ENCODE measurements at places on chromosomes 7 and 10. TPM values are rescaled to one million over a fixed set of nuclear protein-coding genes. Genes with fewer than 3 reads are reported as not detected.

MYL10 gene
- not detected for total RNA-seq

CCL24 gene
- not detected for total RNA-seq

PTF1A gene
- total RNA-seq = not detected

FANK1 gene
- 4.6 TPM for total RNA-seq

AZGP1 gene
- 0.32 TPM for total RNA-seq

C10orf62 gene
- total RNA-seq = 0.23 TPM

PLCE1 gene
- total RNA-seq = 1.1 TPM

Measured in smooth muscle cell of the umbilical artery (primary cell).